ENCODE measurements at places on chromosomes 12 and 14.

DNA sequence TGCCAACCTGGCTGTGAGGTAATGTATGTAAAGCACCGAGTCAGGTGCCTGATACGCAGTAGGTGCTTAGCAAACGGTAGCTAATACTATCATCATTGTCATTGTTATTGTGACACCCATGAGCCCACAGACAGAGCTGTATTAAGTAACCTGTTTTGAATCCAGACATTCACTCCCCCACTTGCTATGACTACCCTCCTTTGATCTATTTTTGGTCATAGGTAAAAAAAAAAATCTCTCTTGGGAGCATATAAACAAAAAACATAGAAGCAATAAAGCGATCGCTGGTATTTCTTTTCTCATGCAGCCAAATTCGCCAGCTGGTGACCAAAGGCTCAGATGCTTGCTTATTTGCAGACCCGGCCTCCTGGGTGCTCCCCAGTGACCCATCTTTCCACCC is 330.2 kb downstream of the DPF3 start:
- DNase-seq: no peak

- DNase-seq: no peak
These were observed 1.7 kb downstream of the LARP4 start for GRCh38 chr12:50402264-50403000.

GRCh38 chr14:50342221-50343078 is 30.3 kb downstream of the DMAC2L start:
- peak; percentile 67 for DNase-seq

GRCh38 chr12:126112141-126112540 is 1046.9 kb downstream of the AACS start:
- DNase-seq: no peak

- DNase-seq: no peak
These were observed 489 bp upstream of the EML5 start for GRCh38 chr14:88793259-88793625.

- peak; percentile 28 for DNase-seq
These were observed 26.3 kb downstream of the ALKBH1 start for GRCh38 chr14:77681196-77682157.

- no peak for DNase-seq
These were observed 145.7 kb upstream of the ALG10 start for GRCh38 chr12:33876618-33877017.

DNA sequence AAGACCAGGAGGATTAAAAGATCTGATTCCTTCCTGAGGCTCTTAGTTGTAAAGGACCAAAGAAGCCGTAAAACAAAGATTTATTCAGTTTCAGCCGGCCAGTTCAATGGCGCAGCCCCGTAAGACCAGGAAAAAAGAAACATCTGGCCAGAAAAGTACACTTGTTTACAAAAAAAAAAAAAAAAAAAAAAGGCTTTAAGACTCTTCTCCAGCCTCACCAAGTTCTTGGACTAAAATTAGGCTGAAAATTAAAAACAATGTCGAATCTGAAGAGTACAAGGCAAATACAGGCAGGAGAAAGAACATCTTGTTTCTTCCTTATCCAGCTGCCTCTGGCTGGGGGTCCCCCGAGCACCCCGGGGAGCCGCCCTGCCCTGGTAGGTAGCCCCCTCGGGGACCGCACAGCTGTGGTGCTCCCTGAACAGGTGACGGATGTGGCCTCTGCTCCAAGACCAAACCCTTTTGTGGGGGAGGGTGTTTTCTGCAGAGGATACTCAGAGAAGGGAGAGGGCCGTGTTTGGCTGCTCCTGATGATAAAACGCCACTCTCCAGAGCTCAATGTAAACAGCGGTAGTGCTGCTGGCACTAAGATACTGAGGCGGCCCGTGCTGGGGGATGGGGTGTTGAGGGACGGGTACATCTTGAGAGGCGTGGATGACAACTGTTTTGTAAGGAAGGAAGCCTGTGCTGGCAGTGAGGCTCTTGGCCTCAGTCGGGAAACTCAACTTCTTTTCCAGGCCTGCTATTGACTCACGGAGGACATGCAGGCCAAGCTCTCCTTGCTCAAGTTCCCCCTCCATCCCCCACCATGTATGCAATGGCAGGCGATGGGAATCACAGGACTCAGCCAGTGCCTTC is 201.0 kb upstream of the DIO3 start:
- no peak for DNase-seq

- DNase-seq: no peak
These were observed 549.6 kb downstream of the DIO2 start for GRCh38 chr14:79661752-79662151.

DNA sequence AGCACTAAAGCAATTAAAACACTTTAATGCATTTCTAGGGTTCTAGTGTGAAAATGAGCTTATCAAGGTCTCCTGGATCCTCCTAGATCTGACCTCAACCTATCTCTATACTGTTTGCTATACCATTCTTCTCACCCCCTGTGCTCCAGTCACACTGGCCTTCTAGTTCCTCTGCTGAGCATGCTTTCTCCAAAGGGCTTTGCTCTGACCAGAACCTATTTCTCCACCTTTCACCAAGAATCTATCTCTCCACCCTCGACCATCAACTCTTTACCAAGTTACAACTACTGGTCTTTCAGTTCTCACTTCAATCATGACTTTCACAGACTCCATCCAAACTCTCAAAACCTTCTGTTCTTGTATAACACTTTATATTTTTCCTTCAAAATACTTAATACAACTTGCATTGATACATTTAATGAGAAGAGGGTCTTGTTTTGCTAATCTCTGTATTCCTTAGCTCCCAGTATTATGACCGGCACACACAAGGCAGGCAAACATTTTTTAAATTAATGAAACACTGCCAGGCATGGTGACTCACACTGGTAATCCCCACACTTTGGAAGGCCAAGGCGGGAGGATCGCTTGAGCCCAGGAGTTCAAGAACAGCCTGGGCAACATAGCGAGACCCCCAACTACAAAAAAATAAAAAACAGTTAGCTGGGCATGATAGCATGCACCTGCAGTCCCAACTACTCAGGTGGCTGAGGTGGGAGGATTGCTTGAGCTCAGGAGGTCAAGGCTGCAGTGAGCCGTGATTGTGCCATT is 22.8 kb downstream of the PPP1R12A start:
- peak; percentile 12 for DNase-seq

DNA sequence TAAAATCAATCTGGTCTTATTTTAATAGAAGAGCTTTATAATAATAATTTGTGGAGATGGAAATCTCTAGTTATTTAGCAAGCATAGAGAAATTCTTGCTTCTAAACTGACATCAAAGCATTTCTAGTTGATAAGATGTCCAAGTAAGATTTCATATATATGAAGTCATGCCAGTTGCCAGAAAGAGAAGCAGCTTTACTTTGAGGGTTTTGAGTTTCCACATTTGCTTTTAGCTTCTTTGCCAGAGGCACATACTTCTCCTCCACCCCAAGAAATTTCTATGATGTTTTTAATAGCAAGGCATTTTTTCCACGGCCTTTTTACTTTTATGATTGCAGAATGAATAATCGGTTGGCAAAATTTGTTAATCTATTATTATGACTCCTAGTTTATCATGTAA is 24.2 kb upstream of the YAF2 start:
- DNase-seq: no peak

DNA sequence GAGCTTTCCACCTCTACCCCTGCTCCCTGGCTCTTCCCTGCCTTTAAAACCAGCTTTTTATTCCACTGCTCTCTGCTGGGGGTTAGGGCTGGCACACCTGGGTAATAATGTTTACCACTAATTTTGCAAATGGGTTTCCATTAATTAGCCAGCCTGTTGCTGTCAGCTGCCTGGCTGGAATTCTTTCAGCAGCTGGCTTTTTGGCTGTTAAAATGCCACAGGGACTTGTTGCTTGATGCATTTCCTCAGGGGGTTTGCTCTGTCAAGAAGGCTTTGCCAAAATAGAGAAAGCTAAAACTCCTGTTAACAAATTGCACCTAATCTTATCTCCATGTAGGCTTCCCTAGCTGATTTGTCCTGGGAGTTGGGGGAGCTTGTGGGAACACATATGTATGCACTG is 51.8 kb upstream of the PSMC1 start:
- DNase-seq: no peak

DNA sequence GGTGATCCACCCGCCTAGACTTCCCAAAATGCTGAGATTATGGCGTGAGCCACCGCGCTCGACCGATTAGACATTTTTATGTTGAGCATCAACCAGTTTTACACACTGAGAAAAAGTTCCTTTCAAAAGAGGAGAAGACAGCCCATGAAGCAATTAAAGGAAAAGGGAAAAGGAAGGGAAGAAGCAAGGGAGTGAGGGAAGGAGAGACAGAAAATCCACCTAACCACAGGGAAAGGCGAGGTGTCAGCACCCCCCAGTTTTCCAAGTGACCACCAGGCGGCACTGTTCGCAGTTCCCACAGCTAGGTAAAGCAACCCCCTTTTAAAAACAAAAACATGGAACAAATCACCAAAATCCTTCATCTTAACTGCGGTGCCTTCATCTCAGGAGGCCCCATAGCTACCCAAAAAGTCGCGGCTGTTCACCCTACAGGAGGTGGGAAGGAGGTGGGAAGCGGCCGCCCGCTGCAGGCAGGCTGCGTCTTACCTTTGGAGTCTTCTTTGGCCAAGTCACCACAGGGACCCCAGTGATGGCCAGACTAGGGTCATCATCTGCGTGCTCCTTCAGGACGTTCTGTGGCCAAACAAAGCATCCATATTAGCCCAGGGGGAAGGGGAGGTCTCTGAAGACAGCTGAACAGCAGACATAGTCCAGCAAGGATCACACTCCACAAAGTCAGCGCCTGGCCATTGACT is 86.6 kb downstream of the KDM2B start:
- no peak for DNase-seq

DNA sequence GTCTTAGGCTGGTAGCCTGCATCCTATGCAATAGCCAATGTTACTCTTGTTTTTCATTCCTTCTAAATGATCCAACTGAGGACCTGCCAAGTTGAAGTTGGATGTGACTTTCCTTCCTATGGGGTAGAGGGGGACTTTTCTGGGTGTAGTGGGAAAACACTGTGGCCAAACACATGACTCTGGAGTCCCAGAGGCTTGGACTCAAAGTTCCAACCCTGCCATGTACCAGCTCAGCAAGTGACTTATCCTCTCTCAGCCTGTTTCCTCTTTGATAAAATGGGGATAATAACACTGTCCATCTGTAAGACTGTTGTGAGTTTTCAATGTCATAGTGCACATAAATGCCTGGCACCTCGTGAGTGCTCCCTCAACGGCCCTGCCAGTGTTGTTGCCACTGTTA is 97.0 kb downstream of the ZFP36L1 start:
- DNase-seq: no peak

DNA sequence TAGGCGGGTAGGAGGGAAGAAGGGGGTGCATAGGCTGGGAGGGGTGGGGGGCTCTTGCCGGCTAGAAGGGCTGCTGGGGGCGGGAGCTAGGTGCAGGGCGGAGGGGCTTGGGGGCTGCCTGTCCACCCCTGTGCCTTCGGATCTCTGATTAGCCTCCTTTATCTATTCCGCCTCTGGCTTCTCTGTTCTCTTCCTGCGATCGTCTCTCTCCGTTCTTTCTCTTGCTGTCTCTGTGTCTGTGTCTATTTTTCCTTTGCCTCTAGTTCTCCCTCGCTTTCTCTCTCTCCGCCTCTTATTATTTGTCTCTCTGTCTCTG is 166.7 kb upstream of the LHX5 start:
- no peak for DNase-seq

GRCh38 chr12:16359512-16360491 is 12.4 kb downstream of the MGST1 start:
- DNase-seq: peak; percentile 66
